ENCODE measurements at places on chromosomes 13 and 19. TPM values are rescaled to one million over a fixed set of nuclear protein-coding genes. Genes with fewer than 3 reads are reported as not detected.

DNA sequence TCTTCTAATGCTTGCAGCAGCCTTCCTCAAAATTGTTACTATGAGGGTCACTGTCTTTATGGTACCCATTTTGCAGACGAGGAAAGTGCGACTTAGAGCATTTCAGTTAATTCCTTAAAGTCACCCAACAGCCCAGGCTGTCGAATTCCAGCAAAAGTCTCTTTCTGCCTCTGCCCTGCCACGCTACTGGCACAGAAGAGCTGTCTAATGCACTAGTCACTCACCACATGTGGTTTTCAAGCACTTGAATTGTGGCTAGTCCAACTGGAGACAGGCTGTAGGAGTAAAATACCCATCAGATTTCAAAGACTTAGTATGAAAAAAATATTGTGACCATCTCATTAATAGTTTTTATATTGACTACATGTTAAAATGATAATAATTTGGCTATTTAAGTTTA lies 1.7 kb downstream of the FPR1 start:
- no peak for DNase-seq

DNA sequence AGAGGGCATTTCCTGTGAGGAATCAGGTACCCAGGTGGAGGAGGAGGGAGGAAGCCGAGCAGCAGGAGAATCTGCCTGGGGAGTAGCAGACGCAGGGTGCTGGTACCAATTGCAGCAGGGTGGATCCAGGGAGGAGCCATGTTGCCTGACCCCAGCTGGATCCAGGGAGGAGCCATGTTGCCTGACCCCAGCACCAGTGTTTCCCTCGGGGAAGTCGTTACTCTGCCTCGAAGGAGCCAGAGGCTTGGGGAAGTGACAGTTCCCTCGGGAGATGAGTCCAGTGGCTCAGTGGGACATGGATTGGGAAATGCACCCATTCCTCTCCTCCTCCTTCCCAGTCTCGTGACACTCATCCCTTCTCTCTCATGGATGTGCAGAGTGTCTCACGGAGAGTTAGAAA lies 31.5 kb downstream of the LAIR2 start:
- DNase-seq = no peak

GRCh38 chr19:40056505-40056904 lies 474 bp upstream of the ZNF780B start:
- no peak for DNase-seq

- no peak for DNase-seq
These were observed 1.2 kb downstream of the POLR1D start for GRCh38 chr13:27622881-27623280.

GRCh38 chr13:48404952-48405351 lies 8.0 kb downstream of the LPAR6 start:
- DNase-seq = no peak

PTPRH gene
- 0.28 TPM for total RNA-seq

TMPRSS9 gene
- total RNA-seq = 0.09 TPM

Data from thymus (tissue), 14 donors.